ENCODE measurements at places on chromosomes 7 and 10.

DNA sequence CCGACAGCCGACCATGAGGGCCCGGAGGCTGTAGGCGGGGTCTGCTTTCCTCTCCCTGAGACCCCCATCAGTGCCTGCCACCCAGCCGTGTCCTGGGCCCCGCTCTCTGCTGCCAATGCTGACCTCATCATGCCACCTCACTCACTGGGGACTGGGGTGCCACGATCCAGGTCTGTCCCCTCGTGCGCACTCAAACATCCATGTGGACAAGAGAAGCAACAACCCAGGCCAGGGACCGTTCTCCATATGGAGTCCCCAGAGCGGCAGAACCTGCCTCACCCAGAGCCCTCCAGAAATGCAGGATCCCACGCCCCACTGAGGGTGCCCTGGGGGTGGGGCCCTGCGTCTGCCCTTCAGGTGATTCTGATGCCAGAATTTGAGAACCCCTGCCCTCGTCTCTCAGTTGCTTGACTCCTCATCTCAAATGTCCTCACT is 210.0 kb upstream of the PPP2R2D start:
- no peak for DNase-seq

GRCh38 chr7:38373155-38373554 is 99.7 kb upstream of the TARP start:
- DNase-seq, result no peak

- no peak for DNase-seq
Measured at GRCh38 chr7:159117366-159118196, 27.1 kb downstream of the VIPR2 start.

DNA sequence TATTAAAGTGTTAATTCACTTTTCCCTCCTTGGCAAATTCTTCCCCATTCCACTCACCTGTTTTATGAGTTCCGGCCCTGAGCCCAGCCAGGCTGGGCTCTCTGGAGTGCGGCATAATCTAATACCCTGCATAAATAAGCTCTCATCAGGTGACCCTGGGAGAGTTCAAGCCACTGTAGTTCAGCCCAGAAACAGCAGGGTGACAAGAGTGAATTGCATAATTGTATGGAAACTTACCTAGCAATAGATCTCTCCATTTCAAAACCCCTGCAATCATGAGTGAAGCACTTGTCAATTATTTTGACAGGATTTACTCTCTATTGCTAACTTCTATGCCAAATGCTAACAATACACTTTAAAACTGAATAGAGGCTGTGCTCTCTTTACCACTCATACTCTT is 94.7 kb downstream of the OSBPL3 start:
- no peak for DNase-seq

DNA sequence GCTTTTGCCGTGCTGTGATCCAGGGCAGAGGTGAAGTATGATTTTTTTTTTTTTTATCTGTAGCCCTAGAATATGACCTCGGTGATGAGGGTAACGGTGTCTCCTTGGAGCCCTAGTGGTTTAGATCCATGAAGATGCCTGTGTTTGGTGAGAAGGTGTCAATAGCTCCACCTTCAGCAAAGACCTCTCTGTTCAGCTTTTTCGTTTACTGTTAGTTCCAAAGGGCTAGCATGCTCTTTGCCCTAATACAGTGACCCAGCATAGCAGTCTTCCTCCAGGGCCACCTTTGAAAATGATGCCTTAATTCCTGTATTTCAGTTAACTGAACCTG is 746 bp upstream of the MRPS16 start:
- no peak for DNase-seq

Data from ecto neural progenitor cell (in vitro differentiated cells).